ENCODE measurements at places on chromosomes 12 and 14.

GRCh38 chr12:76018672-76019071 is 12.9 kb downstream of the PHLDA1 start:
- DNase-seq: no peak

DNA sequence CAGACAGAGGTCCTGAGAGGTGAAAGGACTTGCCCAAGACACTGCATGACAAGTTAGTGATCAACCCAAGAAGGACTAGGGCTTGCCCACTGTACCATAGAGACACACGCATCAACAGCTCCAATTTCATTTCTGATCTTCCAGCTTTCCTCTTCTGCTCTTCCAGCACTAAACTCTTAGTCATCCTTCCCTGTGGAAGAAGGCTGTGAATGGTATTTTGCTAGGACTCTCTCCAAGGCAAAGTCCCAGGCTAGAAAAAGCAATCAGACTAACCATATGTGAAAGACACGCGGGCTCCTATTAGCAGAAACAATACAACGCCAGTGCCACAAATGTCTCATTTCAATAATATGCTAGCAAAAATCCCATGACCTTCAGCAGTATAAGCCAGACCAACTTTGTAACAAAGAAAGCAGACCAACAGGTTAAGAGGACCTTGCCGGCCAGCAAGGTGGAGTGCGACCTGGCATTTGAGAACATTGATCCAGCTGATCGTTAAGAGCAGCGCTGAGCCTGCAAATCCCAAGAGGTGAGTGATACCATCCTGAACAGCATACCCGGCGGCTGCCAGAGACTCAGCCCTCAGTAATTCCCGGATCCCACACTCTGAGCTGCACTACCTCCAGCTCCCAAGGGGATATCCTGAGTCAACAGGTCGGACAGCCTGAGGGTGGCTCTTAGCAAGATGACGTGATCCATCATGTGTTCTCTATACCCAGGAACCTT is 132.5 kb downstream of the FOXN3 start:
- no peak for DNase-seq

DNA sequence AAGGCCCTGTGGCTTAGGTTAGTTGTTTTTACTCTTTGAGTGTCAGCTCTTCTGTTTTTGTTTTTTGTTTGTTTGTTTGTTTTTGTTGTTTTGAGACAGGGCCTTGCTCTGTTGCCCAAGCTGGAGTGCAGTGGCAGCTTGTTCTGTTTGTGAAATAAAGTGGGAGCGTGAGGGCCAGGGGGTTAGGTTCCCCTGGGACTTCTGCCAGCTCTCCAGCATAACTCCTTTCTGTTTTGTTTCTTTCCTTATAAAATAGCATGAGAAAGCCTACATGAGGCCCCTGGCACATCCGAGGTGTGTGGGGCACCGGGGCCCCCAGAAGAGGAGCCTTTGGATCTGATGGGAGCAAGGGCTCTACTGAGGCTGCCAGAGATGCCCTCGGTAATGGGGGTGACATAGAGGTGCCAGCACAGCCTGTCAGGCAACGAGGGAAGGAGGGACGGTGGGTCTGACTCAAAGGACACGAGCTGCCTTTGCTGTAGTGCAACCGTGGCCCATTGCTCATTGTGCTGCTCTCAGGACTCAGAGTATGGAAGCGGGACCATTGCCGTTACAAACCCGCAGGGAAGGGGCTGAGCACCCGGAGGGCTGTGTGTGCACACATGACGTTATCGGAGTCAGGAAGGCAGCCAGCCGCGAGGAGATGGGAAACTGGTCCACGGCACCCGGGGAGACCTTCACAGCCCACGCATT is 9.1 kb upstream of the SERPINA11 start:
- no peak for DNase-seq

DNA sequence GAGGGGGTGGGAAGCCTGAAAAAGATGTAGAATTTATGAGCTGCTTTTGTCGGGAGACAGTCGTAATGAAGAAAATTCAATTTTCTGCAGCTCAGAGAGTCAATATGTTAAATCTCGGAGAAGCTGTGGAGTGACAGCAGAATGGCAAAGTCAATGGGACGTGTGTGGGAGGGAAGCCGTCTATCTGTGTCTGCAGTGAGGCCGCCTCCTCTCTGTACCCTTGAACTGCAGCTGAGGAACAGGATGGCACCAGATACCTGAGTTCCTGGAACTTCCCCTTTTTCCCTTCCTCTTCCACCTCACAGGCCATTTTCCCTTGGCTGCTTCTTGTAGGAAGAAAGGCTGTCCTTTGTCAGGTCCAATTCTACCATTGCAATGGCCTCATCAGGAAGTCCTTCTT is 9.3 kb upstream of the CALCOCO1 start:
- DNase-seq: no peak

DNA sequence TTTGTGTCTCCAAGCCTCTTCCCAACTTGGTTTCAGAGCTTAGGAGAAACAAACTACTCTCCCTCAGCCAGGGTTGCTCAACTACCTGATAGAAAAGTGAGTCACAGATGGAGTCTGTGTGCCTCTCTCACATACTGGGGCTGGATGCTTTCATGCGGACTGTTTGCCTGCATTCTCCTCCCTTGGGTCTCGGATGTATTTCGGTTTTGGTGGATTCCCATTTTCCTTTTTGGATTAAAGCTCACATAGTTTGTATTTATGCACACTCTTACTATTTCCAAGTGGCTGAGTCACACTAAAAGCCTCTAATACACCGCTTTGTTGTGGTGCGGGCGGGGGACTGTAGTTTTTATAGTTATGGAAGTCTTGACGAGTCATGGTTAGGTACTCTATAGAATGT is 505.4 kb downstream of the LRFN5 start:
- DNase-seq: no peak

- no peak for DNase-seq
Measured at GRCh38 chr14:24839617-24840203, 205.7 kb upstream of the GZMB start.

DNA sequence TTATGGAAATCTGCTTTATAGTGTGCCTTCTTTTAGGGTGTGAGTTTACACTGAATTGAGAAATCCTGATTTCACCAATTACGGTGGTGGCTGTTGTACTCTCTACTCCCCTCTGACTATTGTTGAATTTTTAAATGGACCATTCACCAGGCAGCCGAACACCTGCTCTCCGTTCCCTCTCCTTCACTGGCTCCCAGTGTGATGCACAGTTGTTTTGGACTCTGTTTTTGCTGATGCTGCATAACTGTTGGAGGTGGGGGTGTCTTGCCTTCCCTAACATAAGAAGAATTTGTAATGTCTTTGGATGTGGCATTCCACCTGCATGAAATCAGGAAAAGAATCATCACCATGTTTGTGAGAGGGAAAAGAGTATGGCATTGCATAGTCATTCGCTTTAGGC is 341.2 kb downstream of the SNAPC1 start:
- no peak for DNase-seq

GRCh38 chr14:37587131-37587803 is 7.8 kb downstream of the FOXA1 start:
- no peak for DNase-seq

- no peak for DNase-seq
Measured at GRCh38 chr12:12582895-12583303, 20.2 kb upstream of the DUSP16 start.

DNA sequence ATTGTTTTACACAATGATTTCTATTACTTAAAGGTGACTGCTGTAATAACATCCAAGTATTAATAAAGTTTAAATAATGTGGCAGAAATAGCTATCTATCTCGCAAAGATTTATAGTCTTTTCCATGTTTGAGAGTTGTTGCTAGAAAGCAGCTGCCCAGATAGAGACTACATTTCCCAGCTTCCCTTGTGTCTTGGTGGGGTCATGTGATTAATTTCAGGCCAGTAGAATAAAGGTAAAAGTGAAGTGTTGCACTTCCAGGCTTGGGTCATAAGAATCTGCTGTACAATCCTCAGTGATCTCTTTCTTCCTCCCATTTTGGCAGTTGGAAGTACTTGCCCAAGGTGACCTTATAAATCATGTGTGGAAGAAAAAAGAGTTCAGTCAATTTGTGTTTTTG is 449.7 kb upstream of the USP15 start:
- DNase-seq: no peak

- no peak for DNase-seq
Measured at GRCh38 chr12:130366159-130366558, 28.5 kb downstream of the PIWIL1 start.

GRCh38 chr12:111361073-111361716 is 7.7 kb downstream of the PHETA1 start:
- no peak for DNase-seq

- no peak for DNase-seq
Measured at GRCh38 chr12:16955083-16955657, 349.2 kb upstream of the LMO3 start.

GRCh38 chr12:92078167-92079053 is 67.2 kb downstream of the BTG1 start:
- DNase-seq: no peak

GRCh38 chr12:6167327-6168280 is 32.6 kb upstream of the CD9 start:
- no peak for DNase-seq

DNA sequence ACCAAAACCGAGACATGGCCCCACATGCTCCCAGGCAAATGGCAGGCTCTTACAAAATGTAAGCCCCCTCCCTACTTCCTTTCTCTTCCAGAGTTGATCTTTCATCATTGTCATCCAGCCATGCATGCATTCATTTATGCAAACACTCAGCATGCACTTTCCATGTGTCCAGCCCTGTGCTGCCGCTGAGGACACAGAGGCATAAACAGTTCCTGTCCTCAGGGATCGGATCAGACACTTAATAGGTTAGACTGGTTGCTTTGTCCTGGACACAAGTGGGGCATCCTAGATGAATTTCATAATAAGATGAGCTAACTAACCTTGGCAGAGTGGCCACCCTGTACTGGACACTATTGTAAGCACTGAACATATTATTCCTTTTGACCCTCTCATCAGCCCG is 23.1 kb downstream of the PRIMA1 start:
- DNase-seq: no peak

- DNase-seq: no peak
Measured at GRCh38 chr14:85154714-85155113, 375.2 kb upstream of the FLRT2 start.

DNA sequence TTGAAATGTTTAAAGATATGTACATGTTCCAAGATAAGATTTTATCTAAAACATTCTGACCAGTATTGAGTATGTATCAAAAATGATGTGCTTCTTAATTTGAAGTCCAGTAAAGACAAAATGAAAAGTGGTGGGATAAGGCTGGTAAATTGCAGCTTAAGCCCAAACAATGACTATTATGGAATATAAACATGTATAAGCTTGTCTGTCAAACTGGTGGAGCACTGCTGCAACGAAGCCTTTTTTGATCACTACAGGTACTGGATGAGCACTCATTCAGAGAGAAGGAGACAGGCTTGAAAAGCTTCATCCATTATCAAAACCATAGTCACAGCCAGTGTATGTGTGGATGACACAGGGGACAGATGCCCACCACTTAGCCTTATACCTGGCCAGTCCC is 138.4 kb downstream of the ATP23 start:
- DNase-seq: no peak

DNA sequence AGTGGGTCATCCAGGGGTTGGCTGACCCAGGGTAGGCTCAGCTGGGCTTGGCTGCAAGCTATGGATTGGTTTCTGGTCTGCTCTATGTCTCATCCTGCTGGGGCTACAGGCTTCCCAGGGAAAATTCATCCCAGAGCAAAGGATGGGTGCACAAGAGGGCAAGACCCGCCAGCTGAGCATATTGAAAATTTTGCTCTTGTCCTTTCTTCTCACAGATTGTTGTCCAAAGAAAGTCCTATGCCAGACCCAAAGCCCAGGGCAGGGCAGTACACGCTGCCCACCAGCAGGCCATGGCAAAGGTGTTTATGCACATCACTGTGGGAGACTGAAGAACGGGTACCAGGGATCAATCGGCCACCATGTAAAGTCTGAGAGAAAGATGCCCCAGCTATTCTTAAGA is 95.3 kb upstream of the PARP11 start:
- no peak for DNase-seq

- DNase-seq: no peak
Measured at GRCh38 chr14:22895402-22895801, 12.4 kb downstream of the REM2 start.

- DNase-seq: no peak
Measured at GRCh38 chr14:22494486-22495135, 94.4 kb downstream of the DAD1 start.

DNA sequence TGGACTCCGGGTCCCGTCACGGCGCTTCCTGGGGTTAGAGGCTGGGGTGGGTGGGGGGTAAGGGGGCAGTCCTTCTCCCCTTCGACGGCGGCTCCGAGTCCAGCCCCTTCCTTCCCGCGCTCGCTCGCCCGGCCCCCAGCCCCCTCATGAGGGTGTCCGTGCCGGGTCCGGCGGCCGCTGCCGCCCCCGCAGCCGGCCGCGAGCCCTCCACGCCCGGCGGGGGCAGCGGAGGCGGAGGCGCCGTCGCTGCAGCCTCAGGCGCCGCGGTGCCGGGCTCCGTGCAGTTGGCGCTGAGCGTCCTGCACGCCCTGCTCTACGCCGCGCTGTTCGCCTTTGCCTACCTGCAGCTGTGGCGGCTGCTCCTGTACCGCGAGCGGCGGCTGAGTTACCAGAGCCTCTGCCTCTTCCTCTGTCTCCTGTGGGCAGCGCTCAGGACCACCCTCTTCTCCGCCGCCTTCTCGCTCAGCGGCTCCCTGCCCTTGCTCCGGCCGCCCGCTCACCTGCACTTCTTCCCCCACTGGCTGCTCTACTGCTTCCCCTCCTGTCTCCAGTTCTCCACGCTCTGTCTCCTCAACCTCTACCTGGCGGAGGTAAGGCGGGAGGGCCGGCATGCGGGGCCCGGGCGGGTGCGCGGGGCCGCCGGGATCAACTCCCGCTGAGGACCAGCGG is 500 bp downstream of the GPR137C start:
- DNase-seq: no peak

- no peak for DNase-seq
Measured at GRCh38 chr12:30417697-30418231, 277.9 kb downstream of the IPO8 start.

- DNase-seq: no peak
Measured at GRCh38 chr12:116861320-116861719, 19.9 kb downstream of the HRK start.

DNA sequence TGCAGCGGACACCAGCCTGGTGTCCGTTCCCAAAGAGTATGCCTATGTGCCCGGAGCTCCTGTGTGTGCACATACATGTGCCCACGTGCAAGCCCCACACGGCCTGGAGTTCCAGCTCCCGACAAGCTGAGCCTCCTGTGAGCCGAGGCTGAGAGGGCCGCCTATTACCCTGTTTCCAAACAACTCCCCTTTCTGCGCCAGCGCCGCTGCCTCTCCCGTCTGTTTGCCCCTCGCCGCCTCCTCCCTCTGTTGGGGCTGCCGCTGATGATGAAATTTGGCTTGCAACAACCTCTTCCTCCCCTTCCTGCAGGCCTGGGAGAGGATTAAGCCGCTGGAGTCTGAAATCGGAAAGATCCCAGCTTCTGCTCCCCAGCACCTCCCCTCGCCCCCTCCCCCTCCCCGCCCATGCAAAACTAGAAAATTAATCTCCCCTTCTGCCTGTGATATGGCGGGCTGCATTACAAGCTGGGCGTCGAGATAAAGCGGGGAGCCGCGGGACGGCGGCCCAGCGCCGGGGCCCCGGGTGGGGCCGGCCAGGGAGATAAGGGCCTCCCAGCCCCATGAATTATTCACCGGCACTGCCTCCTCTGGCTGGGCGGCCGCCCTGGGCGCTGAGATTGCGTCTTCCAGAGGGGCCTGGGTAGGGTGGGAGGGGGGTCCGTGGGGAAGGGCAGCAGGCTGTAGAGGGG is 6.8 kb upstream of the ASIC1 start:
- no peak for DNase-seq

- DNase-seq: no peak
Measured at GRCh38 chr12:62882140-62882539, 52.8 kb downstream of the PPM1H start.

All from cortex of kidney (tissue), 1 donor.